AG04449 (cell line): ENCODE measurements at places on chromosomes 7 and 10.

GRCh38 chr10:74875966-74876365, 49.6 kb downstream of the KAT6B start:
- no peak for DNase-seq

- no peak for DNase-seq
Observed at GRCh38 chr7:46776790-46777189, 805.1 kb downstream of the TNS3 start.

DNA sequence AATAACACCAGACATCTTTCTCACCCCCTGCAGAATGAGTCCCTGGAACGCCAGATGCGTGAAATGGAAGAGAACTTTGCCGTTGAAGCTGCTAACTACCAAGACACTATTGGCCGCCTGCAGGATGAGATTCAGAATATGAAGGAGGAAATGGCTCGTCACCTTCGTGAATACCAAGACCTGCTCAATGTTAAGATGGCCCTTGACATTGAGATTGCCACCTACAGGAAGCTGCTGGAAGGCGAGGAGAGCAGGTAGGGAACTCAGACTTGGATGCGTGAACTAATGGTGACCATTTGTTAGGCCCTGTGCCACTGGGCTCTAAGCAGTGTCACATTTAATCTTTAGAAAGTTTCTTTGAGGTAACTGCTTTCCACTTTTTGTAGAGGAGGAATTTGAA, 7.1 kb downstream of the VIM start:
- no peak for DNase-seq

GRCh38 chr7:44776211-44776610, 20.3 kb upstream of the PPIA start:
- DNase-seq: no peak

- DNase-seq: no peak
Observed at GRCh38 chr10:3700531-3701076, 84.4 kb downstream of the KLF6 start.

DNA sequence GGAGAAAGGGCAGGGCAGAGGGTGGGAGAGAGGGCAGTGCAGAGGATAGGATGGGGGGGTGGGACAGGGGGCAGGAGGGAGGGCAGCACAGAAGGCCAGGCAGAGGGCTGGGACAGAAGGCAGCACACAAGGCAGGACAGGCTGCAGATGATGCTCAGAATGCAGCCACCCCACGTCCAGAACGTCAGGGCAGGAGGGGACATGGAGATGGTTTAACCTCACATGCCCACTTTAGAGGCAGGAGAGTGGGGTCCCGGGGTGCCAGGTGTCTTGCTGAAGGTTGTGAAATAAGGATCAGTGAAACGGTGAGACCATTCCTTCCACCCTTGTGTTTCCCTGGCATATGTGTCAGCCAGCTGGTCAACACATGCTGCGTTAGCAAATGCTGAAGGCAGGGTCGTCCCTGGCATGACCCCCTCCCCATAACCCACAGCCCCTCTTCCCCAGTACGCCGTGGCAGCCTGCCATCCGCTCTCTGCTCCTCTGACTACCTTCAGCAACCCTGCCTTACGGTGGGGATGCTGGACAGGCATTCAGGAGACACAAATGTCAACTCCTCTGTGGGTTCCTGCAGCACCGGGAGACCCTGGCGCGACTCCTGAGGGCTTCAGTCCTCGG, 592.1 kb downstream of the DNAJB6 start:
- DNase-seq: no peak

DNA sequence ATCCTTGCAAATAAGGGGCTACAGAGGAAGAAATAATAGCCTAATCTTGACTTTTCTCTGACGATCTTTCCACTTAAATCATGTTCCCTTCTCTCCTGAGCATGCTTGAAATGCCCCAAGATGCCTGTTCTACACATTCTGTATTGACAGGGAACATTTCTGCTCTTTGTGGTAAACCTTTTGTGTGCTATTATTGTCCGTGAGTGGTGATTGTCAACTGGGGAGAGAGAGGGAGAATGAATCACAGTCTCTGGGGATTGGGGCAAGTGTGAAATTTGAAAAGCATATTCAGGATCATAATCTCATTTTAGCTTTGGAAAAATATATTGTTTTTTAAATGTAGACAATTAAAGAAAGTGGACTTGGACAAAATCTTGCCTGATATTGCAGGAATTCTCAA, 20.6 kb downstream of the UBTD1 start:
- no peak for DNase-seq

- DNase-seq: no peak
Observed at GRCh38 chr10:78419481-78420265, 386.0 kb downstream of the RPS24 start.
